Spinal cord (tissue), 10 donors: ENCODE measurements at places on chromosomes 7 and 10. TPM values are rescaled to one million over a fixed set of nuclear protein-coding genes. Genes with fewer than 3 reads are reported as not detected.

Gene IQUB
- total RNA-seq: 5.9 TPM

Gene GATAD1
- 38.7 TPM for total RNA-seq

Gene HYAL4
- 0.11 TPM for total RNA-seq

Gene AVL9
- 56.8 TPM for total RNA-seq

DNA sequence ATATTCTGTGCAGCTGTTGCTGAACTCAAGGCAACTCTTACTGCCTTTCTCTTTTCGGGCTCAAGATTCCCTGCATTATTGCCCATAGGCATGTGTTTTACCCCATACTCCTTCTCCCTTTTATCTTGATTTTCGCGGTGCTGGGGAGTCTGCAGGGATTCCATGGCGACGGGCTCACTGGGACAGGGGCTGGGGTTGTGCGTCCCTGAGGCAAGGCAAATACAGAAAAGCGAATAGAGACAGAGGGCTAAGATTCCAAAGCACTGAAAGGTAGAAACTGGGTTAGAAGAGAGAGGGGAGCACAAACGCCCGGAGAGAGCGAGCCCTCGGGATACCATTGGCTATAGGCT, 519 bp upstream of the RPP38 start:
- peaks cover 27% of the 10 kb centered on the region for H3K4me1 ChIP-seq
- peak overlapping the region; percentile 90 for H3K4me3 ChIP-seq
- no peaks in the 10 kb centered on the region for H3K27me3 ChIP-seq

DNA sequence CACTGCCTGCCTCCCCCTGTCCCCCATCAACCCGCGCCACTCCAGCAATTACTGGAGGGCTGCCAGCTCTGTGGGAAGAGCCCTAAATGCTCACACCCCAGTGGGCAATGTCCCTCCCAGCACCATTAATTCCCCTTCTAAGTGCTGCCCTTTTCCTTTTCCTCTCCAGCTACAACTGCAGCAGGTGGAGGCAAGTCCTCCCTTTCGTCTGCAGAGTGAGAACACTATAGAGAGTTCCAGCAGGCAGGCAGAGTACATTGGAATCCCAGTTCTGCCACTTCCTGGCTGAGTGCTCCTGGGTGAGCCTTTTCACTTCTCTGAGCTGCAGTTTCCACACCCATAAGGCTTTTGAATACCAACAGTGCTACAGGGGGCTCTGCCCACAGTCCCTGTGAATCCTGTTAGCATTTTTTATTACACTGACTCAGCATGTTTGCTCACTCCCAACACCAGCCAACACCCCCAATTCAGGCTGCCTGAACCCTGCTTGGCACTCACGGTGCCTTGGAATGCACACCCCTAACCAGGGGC, 447.0 kb downstream of the GRID1 start:
- DNase-seq: peak; percentile 55
- no peak overlapping the region for H3K4me3 ChIP-seq
- peaks cover 62% of the 10 kb centered on the region for H3K4me1 ChIP-seq
- peaks cover 2% of the 10 kb centered on the region for H3K36me3 ChIP-seq

DNA sequence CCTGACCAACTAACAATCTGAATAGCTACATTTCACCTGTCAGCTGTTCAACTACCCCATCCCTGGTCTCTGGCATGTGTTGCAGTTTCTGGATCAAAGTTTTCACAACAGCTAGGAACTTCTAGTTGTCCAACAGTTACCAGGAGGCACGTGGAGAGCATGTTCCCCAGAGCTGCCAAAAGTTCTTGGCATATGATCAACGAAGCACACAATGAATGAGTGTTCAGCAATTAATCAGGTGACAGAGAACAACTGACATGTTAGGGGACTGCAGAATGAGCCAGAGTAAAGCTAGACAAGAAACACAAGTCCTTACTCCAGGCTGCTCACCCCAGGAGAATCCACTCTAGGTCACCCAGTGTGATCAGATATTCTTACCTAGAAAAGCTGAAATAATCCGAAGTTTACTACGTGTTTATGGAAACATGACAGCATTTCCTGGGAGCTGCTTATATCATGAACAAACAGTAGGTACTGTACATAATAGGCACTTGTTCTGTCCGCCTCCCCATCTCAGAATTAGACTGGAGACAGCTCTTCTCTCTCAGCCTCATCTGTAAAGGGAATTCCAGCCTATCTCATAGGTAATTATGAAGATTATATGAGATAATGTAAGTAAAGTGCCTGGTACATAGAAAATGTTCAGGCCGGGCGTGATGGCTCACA, 50.6 kb downstream of the ZNF438 start:
- H3K27ac ChIP-seq: peak overlapping the region; percentile 25
- H3K27me3 ChIP-seq: no peaks in the 10 kb centered on the region
- peak; percentile 44 for DNase-seq
- H3K36me3 ChIP-seq: no peaks in the 10 kb centered on the region
- peaks cover 5% of the 10 kb centered on the region for H3K4me1 ChIP-seq
- no peak overlapping the region for H3K4me3 ChIP-seq

DNA sequence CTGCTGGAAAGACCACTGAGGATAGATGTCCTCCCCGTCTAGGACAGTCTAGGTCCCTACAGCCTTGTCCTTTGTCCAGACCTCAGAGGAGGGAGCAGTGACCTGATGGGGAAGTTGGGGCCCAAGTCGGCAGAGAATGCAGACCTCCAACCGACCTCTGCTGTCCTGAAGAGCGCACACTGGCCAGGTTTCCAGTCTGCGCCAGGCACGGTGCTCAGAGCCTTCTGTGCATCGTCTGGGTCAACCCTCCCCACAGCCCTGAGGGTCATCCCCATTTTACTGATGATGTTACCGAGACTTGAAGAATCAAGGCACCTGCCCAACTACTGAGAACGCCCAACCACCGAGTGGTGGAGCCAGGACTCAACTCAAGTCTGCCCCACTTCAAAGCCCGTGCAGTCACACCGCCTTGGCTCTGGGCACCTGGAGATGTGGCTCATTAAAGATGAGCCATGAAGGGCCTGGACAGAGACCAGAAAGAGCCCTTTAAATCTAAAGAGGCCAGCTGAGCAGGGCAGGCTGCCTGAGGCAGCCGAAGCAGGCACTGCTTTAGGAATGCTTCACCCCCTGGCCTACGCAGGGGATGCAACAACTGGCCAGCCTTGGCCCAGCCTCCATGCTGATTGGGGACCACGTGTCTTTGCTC, 4.4 kb downstream of the ITPRIP start:
- no peaks in the 10 kb centered on the region for H3K27me3 ChIP-seq
- peaks cover 43% of the 10 kb centered on the region for H3K4me1 ChIP-seq

DNA sequence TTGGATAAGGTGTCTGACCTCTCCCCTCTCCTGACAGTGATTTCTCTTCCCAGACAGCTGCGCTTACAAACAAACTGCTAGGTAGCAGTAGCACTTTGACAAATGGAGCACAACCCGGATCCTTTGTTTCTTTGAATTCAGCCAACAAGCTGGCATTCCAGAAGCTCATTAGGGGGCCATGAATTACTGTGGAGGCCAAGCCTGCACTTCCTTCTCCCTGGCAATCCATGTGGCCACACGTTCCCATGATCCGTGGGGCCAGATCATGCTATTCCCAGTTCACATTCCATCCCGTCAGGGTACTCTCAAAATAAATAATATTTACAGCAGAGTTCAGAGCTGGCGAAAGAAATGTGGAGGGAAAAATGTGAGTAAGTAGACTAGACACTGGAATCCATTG, 172.4 kb downstream of the PRPF18 start:
- H3K4me1 ChIP-seq: no peaks in the 10 kb centered on the region
- H3K27me3 ChIP-seq: no peaks in the 10 kb centered on the region
- peak; percentile 51 for DNase-seq
- H3K4me3 ChIP-seq: no peak overlapping the region
- no peaks in the 10 kb centered on the region for H3K36me3 ChIP-seq

- H3K4me3 ChIP-seq: no peak overlapping the region
- no peaks in the 10 kb centered on the region for H3K4me1 ChIP-seq
- H3K36me3 ChIP-seq: no peaks in the 10 kb centered on the region
Measured at GRCh38 chr10:23325132-23325531, 19.5 kb downstream of the C10orf67 start.

- no peak for DNase-seq
- H3K4me3 ChIP-seq: no peak overlapping the region
Measured at GRCh38 chr7:22481726-22482125, 18.3 kb downstream of the STEAP1B start.

DNA sequence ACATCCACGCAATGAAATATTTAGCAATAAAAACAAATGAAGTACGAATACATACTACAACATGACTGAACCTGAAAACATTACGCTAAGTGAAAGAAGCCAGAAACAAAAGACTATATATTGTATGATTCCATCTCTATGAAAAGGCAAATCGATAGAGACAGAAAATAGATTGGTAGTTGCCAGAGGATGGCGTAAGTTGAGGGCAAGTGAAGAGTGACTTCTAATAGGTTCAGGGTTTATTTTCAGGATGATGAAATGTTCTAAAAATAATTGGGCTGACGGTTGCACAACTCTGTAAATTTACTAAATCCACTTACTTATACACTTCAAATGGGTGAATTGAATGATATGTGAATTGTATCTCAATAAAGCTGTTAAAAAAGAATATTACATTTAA, 39.5 kb upstream of the TECTB start:
- no peak for DNase-seq
- no peaks in the 10 kb centered on the region for H3K36me3 ChIP-seq
- no peaks in the 10 kb centered on the region for H3K27me3 ChIP-seq
- no peak overlapping the region for H3K4me3 ChIP-seq
- H3K27ac ChIP-seq: no peak overlapping the region

DNA sequence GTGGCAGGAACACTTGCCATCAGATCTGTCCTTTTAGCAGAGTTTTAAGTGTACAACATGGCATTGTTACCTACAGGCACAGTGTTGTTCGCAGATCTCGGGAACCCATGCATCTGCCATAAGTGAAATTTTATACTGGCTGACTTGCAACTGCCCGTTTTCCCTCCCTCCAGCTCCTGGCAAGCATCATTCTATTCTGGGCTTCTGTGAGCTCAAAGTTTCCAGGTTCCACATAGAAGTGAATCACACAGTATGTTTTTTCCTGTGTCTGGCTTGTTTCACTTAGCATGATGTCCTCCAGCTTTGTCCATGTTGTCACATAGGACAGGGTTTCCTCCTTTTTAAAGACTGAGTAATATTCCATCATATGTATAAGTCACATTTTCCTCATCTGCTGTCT, 56.6 kb downstream of the C10orf143 start:
- H3K36me3 ChIP-seq: peaks cover 3% of the 10 kb centered on the region
- no peaks in the 10 kb centered on the region for H3K27me3 ChIP-seq
- no peak overlapping the region for H3K27ac ChIP-seq
- no peak for DNase-seq
- no peaks in the 10 kb centered on the region for H3K4me1 ChIP-seq
- H3K4me3 ChIP-seq: no peak overlapping the region

- no peak overlapping the region for H3K27ac ChIP-seq
- H3K4me3 ChIP-seq: no peak overlapping the region
- H3K36me3 ChIP-seq: no peaks in the 10 kb centered on the region
- H3K27me3 ChIP-seq: no peaks in the 10 kb centered on the region
Measured at GRCh38 chr10:7887174-7887816, 69.0 kb downstream of the TAF3 start.
